ENCODE measurements at places on chromosomes 6 and 20.

GRCh38 chr20:8163543-8163942 lies 31.5 kb downstream of the PLCB1 start:
- peaks cover 3% of the 10 kb centered on the region for H3K36me3 ChIP-seq
- no peak overlapping the region for H3K4me3 ChIP-seq
- H3K27me3 ChIP-seq, result no peaks in the 10 kb centered on the region
- no peak for DNase-seq

DNA sequence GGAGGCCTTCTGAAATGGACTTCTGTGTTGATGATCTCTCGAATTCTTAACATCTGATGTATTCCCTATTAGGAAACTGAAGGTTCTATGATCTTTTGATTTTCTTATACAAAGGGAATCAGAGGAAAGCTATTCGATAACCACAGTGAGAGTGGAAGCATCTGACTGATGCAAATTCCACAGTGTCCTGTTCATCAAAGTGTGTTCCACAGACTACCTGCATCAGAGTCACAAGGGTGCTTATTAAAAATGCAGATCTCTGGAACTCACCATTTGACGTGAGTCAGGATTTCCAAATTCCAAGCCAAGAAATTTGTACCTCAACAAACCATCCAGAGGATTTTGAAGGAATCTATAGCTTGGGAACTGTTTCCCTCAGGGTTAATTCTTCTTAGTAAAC lies 4.4 kb upstream of the MEP1A start:
- DNase-seq, result no peak
- no peaks in the 10 kb centered on the region for H3K4me1 ChIP-seq
- H3K27ac ChIP-seq, result no peak overlapping the region

- H3K4me3 ChIP-seq, result no peak overlapping the region
- no peak overlapping the region for H3K27ac ChIP-seq
- no peaks in the 10 kb centered on the region for H3K27me3 ChIP-seq
- DNase-seq, result no peak
- no peaks in the 10 kb centered on the region for H3K36me3 ChIP-seq
These were observed 135.0 kb downstream of the CARMIL1 start for GRCh38 chr6:25414168-25414567.

DNA sequence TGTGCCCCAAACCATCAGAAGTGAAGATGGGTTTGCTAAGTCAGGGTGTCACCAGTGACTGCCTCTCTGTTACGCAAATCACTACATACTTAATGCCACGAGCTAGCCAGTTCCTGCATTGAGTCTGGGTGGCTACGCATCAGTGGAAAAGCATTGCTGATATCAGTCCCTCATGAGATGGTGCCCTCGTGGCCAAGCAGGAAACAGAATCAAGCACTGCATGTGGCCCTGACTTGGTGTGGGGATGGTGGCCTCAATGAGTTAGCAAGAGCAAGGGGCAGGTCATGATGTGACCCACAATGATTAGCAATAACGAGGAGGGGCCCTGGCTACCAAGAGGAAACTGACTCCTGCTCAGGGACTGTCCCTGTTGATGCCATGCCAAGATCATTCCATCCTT lies 51.6 kb upstream of the FNDC1 start:
- no peak for DNase-seq
- H3K27me3 ChIP-seq, result no peaks in the 10 kb centered on the region
- H3K4me1 ChIP-seq, result peaks cover 4% of the 10 kb centered on the region
- no peaks in the 10 kb centered on the region for H3K36me3 ChIP-seq

DNA sequence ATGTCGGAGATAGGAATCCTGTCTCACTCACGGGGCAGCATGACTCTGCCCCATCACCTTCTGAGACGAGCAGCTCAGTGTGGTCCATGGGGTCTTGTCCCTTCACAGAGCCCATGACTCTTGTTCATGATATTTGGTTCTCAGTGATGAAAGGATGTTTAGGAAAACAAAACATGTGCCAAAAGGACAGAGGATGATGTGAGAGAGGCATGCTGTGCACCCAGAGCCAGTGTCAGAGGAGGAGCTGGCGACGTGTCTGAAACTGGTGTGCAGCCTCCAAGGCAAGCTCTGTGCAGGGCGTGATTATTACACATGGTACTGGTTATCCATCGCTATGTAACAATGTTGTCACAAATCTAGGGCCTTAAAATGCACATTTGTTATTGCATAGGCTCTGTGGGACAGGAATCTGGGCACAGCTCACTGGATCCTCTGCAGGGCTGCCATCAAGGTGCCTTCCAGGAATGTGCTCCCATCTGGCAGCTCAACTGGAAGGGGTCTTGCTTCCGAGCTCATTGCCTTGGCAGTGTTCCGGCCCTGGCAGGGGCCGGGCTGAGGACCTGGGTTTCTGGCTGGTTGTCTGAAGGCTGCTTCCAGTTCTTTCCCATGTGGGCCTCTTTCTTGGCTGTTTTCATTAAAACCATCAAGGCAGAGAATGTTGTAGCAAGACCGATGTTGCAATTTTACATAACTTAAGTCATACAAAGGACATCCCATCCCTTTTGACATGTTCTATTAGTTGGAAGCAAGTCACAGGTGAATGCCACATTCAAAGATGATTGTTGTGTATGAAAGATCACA lies 175.4 kb downstream of the ERMARD start:
- no peaks in the 10 kb centered on the region for H3K27me3 ChIP-seq
- DNase-seq, result no peak

All from T-helper 17 cell (primary cell).